Anterior cingulate cortex (tissue), 58 donors: ENCODE measurements at places on chromosomes 2 and 18.

- no peak for DNase-seq
These were observed 435.3 kb downstream of the TGIF1 start for GRCh38 chr18:3885209-3885792.

DNA sequence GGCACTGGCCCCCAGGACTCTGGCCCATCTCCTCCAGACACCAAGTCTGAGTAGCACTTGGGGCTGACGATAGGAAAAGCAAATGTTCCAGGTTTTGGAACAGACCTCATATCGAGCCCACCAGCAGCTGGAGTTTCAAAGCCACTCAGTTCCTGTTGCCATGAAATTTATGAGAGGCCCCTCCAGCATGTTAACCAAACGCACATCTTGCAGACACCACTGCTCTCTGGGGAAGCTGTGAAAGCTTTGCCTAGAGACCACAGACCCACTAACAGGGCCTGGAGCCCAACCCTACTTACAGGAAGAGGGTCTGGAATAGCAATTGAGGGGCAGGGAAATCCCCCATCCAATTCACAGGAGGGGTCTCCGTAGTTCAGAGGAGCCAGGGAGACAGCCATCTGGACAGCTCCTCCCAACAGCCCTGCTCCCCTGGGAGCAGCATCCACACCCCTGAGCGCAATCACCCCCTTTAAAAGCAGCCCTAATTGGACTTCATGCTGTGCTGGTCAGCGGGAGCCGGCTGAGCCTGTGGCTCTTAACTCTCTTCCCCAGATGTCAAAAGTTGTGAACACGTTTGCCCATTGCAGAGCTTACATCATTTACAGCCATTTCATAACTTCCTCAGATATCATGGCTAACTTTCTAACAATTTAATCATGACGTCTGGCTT lies 81.3 kb downstream of the TGFA start:
- no peak for DNase-seq

DNA sequence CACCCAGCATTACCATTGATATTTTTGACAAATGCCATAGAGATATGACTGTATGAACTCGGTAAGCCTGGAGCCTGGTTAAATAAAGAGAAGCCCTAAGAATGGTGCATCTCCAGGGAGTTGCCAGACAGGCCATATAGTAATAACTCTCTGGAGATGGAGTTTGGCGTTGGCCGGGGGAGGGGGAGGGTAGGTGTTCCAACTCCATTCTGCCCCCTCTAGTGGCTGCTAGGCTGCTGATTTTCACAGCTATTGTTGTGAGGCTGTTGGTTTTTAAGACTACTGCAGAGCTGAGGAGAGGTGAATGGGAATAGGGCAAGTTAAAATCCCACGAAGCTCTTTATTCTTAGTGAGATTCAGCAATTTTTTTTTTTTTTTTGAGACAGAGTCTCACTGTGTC lies 99.9 kb downstream of the GALNT14 start:
- DNase-seq, result no peak

- DNase-seq, result no peak
These were observed 797 bp downstream of the TTC32 start for GRCh38 chr2:19900931-19901441.

GRCh38 chr2:9408641-9409151 lies 14.6 kb downstream of the ITGB1BP1 start:
- DNase-seq, result peak; percentile 62
